ENCODE measurements at places on chromosomes 6 and 20.

DNA sequence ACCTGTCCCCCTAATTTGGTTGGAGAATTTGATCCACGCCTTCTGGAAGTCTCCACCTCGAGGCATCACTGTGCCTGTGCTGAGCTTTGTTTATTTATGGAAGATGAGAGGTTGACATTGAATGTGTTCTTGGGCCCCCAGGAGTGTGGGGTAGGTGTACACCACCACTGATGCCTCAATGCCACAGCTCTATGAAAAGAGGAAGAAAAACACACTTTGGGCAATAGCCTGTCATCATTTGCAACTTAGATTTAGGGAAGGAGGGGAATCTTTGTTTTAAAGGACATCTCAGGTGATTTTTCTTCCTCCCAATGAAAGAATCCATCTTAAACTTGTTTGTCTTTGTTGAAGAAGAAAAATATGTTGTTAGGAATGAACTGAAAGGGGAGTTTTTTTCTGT lies 42.6 kb downstream of the TBC1D7 start:
- no peak for DNase-seq

DNA sequence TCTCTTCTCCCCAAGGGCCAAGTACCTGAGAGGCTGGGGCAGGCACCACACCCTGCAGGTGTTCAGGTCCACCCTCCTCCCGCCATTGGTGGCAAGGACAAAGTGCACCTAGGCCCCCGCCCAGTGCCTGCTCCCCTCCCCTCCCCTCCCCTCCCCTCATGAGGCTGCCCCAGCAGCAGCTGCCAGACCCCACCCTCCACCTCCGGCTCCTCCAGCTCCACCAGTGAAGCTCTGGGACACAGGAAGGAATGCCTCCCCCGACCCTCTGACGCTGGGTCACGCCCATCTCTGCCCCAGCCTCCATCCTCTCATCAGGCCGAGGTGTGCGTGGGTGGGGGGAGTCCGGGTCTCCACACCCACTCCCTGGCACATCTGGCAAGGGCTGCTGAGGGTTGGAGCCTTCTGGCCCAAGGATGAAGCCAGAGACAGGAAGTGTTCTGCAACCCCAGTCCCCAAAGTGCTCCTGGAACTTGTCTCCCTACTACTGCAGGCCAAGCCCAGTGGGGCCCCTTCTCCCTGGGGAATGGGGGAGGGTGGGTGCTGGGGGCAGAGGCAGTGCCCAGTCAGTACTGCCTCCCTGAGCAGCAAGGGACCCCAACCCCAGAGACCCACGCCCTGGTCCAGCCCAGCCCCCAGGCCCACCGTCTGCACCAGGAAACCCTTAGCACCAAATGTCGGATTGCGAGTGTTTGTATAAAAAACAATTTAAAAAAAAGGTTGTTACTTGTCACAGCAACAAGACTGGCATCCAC lies 1.6 kb upstream of the UCKL1 start:
- DNase-seq, result peak; percentile 61

GRCh38 chr6:92617721-92618120 lies 801.6 kb downstream of the EPHA7 start:
- DNase-seq, result no peak

GRCh38 chr20:47318586-47319516 lies 37.6 kb downstream of the ZMYND8 start:
- DNase-seq, result no peak

- DNase-seq, result no peak
These were observed 282.8 kb downstream of the RNGTT start for GRCh38 chr6:88680654-88681053.

- DNase-seq, result no peak
These were observed 266.7 kb upstream of the AGPAT4 start for GRCh38 chr6:161540532-161540931.

Measured in stimulated activated CD4-positive, alpha-beta T cell treated with anti-CD3 and anti-CD28 coated beads, Interleukin-4, amount 100 ng/mL, for 1 hour (primary cell).